ENCODE measurements at places on chromosomes 4 and X.

DNA sequence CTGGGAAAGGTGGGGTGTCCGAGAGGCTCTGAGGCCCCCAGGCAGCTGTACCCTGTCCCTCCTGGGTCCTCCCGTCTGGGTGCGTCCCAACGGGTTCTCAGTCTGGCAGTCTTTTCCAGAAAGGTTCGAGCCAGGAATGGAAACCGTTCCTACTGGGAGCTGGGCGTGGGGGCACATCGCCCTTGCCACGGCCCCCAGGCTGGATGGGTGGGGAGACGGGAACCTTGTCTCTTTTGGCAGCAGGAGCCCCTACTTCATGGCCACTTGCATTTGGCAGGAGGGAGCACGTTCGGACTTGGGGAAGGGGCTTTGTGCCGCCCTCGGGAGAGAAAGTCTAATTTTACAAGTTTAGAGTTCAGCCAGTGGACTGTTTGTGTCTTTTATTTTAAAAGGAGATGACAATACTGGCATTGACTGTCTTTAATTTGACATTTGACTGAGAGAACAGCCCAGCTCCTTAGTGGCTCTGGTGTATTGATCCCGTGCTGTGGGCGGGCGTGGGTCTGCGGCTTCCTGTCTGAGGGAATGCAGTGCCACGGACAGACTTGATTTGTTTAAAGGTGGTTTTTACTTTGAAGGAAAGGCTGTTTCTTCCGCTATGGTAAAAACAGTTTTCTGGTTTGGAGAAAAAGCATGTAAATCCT, 95.1 kb downstream of the SORCS2 start:
- no peak for DNase-seq

DNA sequence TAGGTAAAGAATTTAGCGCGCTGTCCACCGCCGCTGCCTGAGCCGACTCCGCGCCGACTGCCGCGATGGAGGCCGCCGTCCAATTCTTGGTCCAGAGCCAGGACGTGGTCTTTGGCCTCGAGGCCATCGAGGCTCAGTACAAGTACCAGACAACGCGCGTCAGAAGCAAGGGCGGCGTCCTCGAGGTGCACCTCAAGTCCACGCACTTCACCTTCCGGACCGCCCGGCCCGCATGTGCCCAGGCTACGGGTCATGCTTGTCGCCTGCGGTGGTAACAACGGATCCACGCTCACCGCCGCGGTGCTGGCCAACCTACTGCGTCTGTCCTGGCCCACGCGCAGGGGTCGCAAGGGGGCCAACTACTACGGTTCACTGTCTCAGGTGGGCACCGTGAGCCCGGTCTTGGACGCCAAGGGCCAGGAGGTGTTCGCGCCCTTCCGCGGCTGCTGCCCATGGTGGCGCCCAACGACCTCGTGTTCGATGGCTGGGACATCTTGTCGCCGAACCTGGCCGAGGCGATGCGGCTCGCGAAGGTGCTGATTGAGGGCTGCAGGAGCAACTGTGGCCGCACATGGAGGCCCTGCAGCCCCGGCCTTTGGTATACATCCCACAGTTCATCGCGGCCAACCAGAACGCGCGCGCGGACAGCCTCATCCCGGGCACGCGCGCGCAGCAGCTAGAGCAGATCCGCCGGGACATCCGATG, 128.0 kb downstream of the ANAPC4 start:
- no peak for DNase-seq

DNA sequence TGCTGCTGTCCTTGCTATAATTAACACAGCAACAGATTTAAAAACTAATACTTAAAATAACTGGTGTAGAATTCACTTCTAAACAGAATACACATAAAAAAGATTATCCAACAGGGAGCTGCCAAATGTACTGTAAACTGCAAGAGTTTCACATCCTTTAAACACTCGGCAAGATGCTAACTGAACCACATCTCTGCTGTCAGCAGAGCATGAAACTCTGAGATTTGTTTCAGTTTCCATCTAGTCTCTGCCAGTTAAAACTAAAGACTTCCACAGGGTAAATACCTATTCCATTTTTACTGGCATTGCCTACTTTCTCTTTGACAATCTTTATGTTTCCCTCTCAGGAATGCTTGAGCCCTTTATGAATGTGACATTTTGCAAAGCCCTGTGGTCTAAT, 127.7 kb downstream of the SLC7A11 start:
- DNase-seq: no peak

GRCh38 chr4:180285796-180286195, 1957.4 kb upstream of the TENM3 start:
- no peak for DNase-seq
